ENCODE measurements at places on chromosomes 5 and 9.

GRCh38 chr5:118990582-118990981 is 2.2 kb upstream of the DTWD2 start:
- DNase-seq: no peak

DNA sequence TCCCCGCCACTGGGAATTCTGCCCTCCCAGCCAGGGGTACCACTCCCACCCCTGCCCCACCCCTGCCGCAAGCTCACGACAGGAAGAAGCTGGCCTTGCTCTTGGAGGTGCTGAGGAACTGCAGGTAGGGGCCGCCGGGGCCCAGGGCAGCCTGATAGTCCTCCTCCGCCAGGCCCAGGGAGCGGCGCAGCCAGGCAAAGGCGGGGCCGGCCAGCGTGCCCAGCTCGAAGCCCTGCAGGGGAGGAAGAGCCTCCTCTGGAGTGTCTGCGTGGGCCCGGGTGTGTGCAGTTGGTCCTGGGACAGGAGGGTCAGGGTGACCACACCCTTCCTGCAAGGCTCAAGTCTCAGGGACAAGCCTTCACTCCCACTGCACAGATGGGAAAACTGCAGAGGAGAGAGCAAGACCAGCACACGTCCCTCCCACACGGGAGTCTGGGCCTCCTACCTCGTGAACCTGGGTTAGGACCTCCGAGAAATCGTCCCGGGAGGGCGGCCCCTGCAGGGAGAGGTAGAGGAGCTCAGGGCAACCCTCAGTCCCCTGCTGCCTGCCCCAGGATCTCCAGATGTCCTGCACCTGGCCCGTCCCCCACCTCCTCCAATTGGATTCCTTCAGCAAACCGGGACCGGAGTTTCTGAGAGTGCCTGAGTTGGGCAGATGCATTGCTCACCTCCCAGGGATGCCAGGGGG is 2.4 kb downstream of the PIP5KL1 start:
- no peak for DNase-seq

DNA sequence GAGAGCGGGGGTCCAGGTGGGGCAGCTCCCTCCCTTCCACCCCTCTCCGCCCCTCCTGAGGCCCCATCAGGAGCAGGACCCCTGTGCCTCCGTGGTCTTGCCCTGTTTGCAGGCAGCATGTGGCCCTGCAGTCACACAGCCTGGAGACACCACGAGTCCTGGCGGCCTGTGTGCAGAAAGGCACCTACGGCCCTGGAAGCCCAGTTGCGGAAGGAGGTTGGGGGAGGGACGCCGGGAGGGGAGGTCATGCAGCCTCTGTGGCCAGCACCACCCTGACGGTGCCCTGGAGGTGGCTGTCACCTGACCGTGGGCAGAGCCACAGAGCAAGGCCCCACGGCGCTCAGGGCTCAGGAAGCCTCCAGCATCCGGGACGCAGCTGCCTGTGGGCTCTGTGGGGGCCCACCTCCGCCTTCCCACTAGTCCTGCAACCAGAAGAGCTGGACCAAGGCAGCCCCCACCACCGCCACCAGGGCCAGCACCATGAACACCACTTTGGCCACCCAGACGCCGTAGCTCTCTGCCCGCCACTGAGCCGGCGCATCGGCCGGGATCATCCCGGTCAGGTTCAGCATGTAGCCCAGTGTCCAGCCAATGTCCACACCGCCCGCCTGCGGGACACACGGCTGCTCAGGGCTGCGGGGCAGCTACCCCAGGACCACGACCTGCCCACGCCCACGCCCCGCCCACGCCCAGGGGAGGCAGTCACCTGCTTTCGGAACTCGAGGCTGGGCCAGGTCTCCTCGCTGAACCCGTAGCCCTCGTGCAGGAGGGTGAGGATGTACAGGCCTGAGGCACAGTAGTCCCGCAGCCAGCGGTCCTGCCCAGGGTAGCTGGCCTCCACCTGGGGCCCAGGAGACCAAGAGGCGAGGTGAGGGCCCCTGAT is 6.4 kb downstream of the ENTPD8 start:
- no peak for DNase-seq

- no peak for DNase-seq
These were observed 114.4 kb downstream of the DOCK2 start for GRCh38 chr5:169751490-169751889.

Measured in CD8-positive, alpha-beta T cell (primary cell).